ENCODE measurements at places on chromosomes 11 and 22. TPM values are rescaled to one million over a fixed set of nuclear protein-coding genes. Genes with fewer than 3 reads are reported as not detected.

- DNase-seq = no peak
Observed at GRCh38 chr11:2662430-2663299, 37.1 kb downstream of the KCNQ1OT1 start.

DNA sequence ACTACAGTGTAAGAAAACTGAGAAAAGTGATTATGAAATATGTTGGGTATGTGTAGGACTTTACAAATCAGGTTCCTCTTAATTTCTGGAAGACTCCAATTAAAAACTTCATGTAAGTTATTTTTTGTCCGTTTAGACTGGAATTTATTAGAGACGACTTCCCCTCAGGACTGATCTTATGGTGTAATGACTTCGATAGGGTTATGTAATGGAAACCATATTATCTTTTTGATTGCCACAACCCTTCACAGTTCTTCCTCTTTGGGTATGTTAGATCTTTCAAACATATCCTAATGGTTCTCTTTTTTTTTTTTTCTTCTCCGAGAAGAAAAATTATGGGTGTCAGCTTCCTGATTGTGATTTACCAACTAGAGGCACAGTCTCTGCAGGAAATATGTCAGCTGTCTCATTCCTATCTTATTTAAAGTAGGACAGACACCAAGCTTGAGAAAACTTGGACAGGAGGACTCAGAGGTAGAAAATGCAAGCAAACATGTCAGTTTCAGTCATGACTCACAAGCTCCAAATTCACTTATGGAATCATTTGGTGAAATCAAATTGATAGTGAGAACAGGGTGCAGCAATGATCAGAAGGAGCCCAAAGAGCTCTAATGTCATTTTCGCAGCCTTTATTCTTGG is 11.1 kb upstream of the LDLRAD3 start:
- no peak for DNase-seq

GRCh38 chr11:132972565-132972964 is 559.7 kb downstream of the OPCML start:
- no peak for DNase-seq

DNA sequence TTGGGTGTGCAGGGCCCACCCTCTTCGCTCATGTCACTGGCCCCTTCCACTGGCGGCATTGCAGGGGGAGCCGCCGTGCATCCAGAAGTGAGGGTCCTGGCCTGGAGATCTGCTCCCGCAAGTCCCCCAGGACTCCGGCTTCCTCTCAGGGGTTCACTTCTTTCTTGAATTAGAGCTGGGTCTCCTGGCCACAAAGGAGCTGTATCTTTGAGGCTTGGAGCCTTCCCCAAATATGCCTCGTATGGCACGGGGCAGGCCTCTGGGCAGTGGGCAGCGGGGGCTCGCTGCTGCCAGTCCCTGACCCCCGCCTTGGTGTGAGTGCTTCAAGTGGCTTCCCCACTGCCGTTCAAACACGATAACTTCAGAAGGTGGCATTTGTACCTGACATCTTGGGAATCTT is 7.4 kb upstream of the IFITM3 start:
- DNase-seq = no peak

- DNase-seq = no peak
Observed at GRCh38 chr11:88569342-88569741, 231.8 kb upstream of the CTSC start.

GRCh38 chr11:70860888-70861287 is 391.5 kb downstream of the SHANK2 start:
- no peak for DNase-seq

GRCh38 chr11:68974421-68975194 is 6.2 kb downstream of the MRGPRD start:
- no peak for DNase-seq

GRCh38 chr22:46067159-46068111 is 82.9 kb upstream of the PPARA start:
- DNase-seq = no peak

DNA sequence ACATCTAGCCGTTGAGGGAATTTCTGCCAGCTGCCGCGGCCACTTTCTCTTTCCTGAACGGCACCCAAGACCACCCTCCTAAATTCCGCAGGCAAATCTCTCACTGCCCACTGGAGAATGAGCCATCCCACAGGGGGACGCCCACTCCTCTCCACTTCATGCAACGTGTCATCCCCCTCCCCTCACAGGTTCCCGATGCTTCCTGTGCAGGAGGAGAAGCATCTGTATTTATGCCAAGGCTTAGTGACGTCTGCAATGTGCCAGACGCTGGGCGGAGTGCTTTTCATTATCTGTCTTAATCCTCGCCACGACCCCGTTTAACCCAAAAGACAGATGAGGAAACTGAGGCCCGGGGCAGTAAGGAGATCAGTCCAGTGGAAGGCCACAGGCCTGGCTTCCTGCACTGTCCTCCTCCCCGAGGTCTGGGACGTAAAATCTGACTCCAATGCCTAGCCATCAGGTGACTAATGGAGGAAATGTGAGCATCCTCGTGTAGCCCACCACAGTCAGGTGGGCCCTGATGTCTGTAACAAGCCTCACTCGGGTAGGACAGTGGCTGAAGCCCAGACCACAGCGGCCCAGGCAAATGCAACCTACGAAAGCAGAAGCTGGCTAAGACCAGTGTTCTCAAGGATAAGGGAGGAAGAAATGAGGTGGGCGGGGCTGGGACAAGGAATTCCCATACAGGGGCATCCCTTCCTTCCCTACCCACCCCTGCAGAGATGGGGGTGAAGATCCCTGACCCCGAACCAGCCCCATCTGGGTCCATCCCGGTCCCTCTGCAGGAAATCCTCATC is 23.1 kb downstream of the MN1 start:
- DNase-seq = no peak

- no peak for DNase-seq
Observed at GRCh38 chr11:29616611-29617010, 400.2 kb downstream of the KCNA4 start.

GRCh38 chr11:71248251-71248570 is 4.2 kb downstream of the SHANK2 start:
- DNase-seq = no peak

- no peak for DNase-seq
Observed at GRCh38 chr22:22410121-22410520, 98.4 kb downstream of the ZNF280B start.

DNA sequence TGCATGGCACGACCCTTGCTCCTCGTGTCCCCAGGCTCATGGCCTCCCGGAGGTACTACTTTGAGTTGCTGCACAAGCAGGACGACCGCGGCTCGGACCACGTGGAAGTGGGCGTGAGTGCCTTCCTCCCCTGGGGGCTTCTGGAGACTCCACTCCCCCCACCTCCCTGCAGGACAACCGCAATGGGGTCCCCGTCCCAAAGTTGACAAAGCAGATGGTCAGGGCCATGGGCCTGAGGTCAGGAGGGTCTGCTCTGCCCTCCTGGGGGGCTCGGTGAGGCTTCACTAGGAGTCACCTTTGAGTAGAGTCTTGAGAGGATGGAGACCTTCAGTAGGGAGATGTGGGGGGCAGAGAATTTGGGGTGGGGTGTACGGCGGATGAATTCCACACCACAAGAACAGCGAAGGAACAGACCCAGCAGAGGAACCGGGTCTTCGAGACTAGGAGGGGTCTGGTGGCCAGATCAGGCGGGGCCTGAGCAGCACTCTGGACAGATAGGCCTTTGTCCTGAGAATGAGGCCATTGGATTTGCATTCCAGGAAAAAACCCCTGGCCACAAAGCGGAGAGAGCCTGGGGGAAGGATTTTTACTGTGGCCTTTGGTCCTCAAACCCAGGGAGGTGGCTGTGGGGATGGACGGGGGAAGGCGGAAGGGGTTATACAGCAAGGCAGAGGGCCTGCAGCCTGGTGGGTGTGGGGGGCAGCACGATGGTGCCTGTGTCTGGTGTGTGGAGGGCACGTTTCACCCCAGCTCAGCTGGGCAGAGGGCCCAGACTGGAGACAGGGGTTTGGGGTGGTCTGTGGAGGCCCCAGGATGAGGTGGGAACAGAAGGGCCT is 4.6 kb downstream of the B4GALNT4 start:
- no peak for DNase-seq

DNA sequence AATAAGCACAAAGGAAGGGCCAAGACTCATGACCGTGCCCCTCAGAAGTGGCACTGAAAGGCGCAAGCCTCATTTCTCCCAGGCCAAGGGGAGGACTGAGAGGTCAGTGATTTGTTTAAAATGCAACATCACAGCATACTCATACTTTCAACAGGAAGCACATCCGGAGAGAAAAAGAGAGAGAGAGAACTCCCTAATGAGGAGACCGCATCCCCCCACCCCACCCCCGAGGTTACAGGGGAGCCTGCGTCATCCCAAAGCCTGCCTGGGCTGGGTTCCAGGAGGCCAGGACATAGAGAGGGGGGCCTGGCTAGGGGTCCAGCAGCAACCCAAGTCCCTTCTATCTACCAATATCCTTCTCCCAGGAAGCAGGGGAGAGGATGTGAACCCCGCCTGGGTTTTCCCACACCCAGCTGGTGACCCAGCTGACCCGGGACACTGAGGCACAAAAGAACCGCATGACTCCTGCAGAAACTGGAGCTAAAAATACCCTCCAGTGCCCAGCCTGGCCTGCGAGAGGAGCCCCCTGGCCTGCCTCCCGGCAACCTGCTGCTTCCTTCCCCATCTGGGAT is 3.8 kb downstream of the CSNK1E start:
- no peak for DNase-seq

GRCh38 chr11:8759634-8760033 is 77.0 kb downstream of the RPL27A start:
- DNase-seq = no peak

GRCh38 chr11:396511-396947 is 2.5 kb downstream of the PKP3 start:
- no peak for DNase-seq

DNA sequence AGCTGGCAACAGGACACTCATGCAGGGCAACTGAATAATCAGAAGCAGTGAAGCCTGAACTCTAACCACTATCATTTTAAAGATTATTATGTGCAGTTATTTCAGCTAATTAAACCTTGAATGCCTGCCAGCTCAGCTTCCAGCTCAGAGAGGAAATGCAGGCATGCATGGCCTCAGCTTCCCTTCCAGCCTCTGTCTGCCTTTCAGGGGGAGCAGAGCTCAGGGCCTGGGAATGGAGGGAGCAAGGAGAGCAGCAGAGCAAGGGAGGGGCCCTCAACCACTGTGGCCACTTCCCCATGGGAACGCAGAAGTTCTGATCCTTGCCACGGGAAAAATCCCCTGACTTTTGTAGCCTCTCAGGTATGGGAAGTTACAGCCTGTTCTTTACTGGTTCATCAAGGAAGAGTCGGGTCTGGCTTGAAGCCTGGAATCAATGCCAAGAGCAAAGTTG is 32.5 kb upstream of the APLNR start:
- no peak for DNase-seq

DNA sequence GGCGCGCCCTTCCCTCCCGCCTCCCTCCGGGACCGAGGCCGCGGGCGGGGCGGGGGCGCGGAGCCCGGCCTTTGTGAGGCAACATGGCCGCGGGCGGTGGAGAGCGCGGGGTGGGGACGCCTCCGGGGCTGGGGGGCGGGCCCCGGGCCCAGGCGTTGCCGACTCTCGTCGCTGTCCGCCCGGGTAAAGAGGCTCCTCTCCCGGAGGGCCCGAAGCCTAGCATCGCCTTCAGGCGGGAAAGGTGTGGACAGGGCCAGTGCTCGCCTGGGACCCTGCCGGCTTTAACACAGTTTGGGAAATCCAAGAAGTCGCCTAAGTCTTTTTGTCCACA is 369 bp downstream of the DGCR8 start:
- peak; percentile 71 for DNase-seq

DNA sequence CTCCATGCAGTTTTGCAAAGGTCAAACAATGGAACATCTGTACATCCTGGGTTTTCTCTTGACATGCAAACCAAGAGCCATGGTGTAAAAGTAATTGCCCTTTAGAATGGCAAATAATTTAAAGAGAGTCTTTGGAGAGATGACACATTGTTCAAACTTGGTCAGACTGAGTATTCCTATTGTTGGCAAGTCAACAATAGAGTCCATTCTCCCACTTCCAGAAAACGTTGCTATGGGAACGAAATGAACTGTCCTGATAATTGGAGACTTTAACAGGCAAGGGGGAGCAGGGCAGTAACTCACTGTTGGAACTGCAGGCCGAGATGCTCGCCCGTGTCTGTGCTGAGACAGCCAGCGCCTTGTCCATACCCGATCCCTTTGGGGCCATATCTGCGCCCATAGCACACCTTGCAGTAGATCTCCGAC is 13.9 kb downstream of the CSRP3 start:
- no peak for DNase-seq

DNA sequence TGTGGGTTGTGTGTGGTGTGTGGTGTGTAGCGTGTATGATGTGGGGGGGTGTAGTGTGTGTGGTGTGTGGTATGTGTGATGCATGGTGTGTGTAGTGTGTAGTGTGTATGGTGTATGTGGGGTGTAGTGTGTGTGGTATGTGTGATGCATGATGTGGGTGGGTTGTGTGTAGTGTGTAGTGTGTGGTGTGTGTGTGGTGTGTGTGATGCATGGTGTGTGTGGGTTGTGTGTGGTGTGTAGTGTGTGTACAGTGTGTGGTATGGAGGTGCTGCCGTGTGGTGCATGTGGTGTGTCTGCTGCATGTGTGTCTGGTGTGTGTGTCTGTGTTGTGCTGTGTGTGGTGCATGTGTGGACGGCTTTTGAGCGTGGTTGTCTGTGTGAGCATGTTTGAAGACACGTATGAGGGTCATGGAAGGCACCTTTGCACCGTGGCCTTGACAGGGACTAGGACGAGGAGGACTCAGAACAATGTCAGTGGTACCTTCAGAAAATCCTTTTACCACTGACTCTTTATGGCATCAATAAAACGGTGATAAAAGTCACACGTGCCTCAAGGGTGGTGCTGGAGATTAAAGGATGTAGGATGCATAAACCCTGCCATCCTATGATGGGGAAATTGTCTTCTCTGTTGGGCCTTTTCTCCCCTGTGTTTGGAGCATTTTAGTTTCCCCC is 328.7 kb upstream of the B3GAT1 start:
- DNase-seq = no peak

DNA sequence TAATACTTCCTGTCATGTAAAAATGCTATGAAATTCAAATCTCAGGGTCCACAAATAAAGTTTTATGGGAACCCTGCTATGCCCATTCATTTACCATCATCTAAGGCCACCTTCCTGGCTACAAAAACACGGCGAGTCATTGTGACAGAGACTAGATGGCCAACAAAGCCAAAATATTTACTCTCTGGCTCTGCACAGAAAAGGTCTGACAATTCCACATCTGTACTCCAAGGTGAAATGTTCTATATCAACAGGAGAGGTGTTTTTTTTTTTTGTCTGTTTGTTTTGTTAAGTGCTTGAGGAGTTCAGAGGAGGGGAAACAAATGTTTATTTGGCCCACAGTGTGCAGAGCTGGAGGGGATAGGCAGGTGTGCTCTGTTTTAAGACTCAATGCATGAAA is 18.6 kb upstream of the TMA7B start:
- DNase-seq = no peak

- no peak for DNase-seq
Observed at GRCh38 chr22:37818409-37819104, 4.6 kb upstream of the GALR3 start.

Gene OR5B21
- not detected for total RNA-seq

Gene LARGE1
- 35.7 TPM for total RNA-seq

Gene MIAT
- 7.0 TPM for total RNA-seq

Gene TESMIN
- 15.9 TPM for total RNA-seq

Gene HTR3B
- total RNA-seq = not detected

Gene CYP2D6
- total RNA-seq = 7.2 TPM

Gene NKAPD1
- 26.3 TPM for total RNA-seq

Gene ZBED5
- total RNA-seq = 120 TPM

Gene CATSPER1
- total RNA-seq = not detected

Gene PIWIL4
- 5.0 TPM for total RNA-seq

Gene GLYATL2
- total RNA-seq = not detected

Gene NAALADL1
- total RNA-seq = 1.5 TPM

All from mesothelial cell of epicardium (in vitro differentiated cells).